K562 (cell line): ENCODE measurements at places on chromosomes 4 and X.

DNA sequence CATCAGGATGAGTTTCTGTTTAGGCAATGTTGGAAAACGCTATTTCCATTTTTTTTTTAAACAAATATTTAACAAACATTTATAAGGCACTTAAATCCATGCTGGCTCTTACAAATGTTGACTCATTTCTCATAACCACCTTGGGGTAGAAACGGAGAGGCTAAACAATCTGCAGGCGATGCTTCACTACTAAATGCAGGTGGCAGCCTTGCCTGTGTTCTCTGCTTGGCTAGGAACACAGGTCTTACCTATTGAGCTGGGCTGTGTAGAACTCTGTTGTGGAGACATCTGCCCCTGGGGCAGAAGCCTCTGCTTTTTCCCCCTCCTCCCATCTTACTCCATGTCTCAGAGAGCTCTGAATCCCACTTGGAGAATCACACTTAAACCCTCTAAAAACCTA lies 1.4 kb upstream of the CXCL1 start:
- DNase-seq = peak; percentile 19

GRCh38 chr4:86595426-86595805 lies 1.3 kb downstream of the PTPN13 start:
- no peak for DNase-seq

DNA sequence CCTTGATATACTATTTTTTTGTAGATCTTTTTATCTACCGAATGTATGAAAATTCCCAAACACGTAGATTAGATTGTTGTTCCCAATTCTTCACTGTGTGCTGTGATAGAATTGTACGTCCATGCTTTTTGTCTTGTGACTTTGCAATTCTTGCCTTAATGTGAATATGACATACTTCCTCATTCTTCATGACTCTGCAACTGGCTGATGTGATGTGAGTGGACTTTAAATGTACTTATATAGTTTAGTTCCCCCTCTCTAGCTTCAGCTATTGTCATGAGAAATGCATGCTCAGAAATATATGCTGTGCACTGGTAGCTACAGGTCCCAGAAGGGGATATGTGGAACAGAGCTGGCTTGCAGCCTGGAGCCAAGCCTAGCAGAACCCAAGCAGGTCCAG lies 89.4 kb downstream of the FTHL17 start:
- DNase-seq = no peak

GRCh38 chr4:54498661-54499111 lies 159.1 kb upstream of the KIT start:
- DNase-seq = no peak

DNA sequence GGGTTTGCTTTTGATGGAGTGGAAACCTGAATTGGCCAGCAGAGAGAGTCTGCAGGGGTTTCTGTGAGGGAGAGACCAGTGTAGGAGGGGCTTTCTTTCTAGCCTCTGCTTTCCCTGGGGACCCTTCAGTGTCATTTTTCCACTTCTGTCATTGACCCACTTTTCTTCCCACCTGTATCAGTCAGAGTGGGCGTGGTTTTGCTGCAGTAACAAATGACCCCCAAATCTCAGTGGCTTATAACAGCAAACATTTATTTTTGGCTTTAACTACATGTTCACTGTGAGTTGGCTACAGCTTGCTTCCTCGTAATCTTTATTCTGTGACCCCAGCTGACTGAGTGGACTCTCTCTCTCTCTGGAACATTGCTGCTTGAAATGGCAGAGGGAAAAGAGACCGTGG lies 25.6 kb upstream of the PTTG2 start:
- no peak for DNase-seq

DNA sequence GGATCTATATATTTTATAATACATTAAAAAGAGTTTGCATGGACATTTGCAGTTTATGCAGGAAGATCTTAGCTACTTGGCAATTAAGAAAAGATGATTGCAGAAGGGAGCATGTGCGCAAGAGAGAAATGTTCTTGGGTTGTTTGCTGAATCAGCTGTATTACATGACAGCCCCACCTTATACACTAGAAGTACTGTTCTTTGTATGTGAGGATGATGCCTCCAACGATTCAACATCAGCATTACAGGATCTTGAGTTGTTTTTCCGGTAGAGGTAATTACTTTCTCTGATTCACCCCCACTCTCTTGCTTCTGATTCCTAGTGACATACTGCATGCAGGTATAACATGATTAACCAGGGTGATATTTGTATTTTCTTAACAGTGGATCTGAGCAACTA lies 140.8 kb downstream of the PCDH7 start:
- DNase-seq = no peak

GRCh38 chr4:9987749-9988362 lies 33.4 kb downstream of the SLC2A9 start:
- DNase-seq = no peak

GRCh38 chrX:153861151-153861550 lies 24.8 kb downstream of the L1CAM start:
- DNase-seq = no peak

DNA sequence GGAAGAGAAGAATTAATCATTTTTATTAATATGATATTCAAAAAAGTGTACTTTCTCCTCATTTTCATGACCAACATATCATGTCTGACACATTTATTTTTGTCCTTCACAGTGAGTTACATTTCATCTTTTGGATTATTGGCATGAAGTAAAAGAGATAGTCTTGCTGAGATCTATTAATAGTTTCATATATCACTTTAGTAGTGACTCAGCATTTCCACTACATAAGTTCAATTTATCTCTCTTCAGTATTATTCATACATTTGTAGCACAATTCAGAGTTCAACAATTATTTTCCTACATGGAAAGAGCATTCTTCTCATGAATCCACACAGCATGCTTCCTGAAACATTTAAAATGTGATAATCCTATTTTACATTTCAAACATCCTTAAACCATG lies 1461.1 kb downstream of the TECRL start:
- no peak for DNase-seq

DNA sequence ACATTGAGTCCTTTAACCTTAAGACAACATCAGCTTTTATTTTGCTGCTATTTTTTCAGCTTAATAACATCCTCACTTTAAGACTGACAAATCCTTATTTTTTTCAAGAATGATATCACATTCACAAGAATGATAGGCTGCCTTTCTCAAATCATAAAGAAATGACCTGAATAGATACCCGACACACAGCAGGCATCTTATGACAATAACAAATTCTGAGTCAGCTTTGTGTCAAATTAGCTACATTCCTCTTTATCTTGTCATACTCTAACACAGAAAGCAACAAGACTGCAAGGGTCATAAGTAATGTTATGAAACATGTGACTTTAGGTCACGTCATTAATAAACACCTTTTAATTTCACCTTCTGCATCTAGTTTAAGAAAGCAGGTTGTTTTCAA lies 2387.6 kb downstream of the PCDH7 start:
- no peak for DNase-seq

DNA sequence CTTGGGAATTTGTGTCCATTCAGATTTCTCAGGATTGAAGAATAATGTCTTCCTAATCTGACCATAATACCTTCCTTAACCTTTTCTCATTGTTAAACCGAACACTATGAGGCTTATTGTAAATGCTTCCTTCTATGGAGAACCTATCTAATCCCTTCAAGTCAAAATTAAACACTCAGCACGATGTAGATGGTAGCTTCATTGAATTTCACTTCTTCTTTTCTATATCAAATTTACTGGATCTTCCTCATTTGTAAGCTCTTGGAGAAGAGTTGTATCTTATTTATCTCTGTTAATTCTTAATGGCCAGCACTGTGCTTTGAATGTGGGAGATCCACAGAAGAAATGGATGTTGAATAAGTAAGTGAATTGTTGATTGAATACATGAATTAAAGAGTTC lies 109.0 kb upstream of the RAPGEF2 start:
- DNase-seq = no peak

DNA sequence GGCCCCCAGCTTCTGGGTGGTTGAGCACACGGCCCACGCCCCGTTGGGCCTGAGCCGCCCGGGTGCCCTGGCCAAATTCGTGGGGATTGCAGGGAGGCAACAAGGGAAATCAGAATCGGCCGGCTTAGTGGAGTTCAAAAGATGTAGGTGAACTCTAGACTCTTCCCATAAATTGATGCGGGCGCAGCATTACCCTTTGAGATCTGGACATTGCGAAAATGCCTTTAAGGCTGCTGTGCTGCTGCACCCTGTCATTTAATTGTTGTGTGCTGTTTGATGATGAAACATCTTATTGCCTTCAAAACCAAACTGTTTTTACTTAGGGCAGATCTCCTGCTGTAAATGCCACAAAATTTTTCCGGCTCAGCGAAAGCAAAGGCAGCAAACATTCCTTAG lies 409 bp upstream of the MPP1 start:
- DNase-seq = no peak

- DNase-seq = no peak
Measured at GRCh38 chr4:123995936-123996335, 599.3 kb downstream of the SPRY1 start.

GRCh38 chr4:2591189-2591588 lies 54.7 kb downstream of the FAM193A start:
- no peak for DNase-seq

- DNase-seq = no peak
Measured at GRCh38 chr4:182582245-182582644, 334.9 kb downstream of the DCTD start.

- no peak for DNase-seq
Measured at GRCh38 chr4:92047209-92047875, 256.4 kb upstream of the GRID2 start.

GRCh38 chrX:27815209-27815608 lies 7.4 kb downstream of the MAGEB10 start:
- DNase-seq = no peak

DNA sequence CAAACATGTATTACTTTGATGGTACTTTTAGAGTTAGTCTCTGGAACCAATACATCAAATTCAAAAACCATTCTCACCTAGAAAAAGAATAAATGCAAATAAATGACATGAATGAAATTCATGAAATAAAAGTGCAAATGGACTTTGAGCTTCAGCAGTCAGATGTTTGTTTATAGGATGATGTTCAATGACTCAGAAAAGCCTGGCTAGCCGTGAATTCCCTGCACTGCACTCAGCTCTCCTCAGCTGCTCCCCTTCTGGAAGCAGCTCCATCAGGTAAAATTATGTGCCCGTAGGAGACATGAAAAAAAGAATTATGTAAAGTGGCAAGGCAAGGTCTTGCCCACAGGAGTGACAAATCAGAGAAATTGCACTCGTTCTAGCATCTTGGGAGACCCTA lies 390.6 kb downstream of the GPM6A start:
- DNase-seq = no peak

GRCh38 chr4:69731847-69732246 lies 28.6 kb downstream of the SULT1B1 start:
- no peak for DNase-seq

- DNase-seq = no peak
Measured at GRCh38 chr4:108622828-108623227, 2.5 kb downstream of the RPL34 start.

GRCh38 chr4:25727711-25728493 lies 72.3 kb downstream of the SLC34A2 start:
- DNase-seq = no peak

DNA sequence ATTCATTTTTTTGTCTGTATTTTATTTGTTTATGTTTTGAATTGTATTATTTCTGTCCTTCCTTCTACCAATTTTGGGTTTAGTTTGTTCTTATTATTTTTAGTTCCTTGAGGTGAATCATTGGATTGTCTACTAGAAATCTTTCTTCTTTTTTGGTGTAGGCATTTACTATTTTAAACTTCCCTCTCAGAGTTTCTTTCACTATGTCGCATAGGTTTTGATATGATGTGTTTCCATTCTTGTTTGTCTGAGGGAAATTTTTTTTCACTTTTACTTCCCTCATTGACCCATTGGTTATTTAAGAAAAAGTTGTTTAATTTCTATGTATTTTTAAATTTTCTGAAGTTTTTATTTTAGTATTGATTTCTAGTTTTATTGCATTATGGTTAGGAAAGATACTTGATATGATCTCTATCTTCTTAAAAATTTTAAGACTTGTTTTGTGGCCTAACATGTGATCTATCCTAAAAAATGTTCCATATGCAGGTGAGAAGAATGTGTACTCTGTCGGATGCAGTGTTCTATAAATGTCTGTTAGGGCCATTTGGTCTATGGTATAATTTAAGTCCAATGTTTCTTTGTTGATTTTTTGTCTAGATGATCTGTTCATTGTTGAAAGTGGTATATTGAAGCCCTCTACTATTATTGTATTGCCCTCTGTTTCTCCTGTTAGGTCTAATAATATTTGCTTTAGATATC lies 68.8 kb downstream of the IL15 start:
- DNase-seq = no peak

GRCh38 chrX:108122748-108123147 lies 31.2 kb downstream of the ATG4A start:
- DNase-seq = no peak

GRCh38 chrX:1264556-1264955 lies 4.1 kb upstream of the CSF2RA start:
- no peak for DNase-seq

DNA sequence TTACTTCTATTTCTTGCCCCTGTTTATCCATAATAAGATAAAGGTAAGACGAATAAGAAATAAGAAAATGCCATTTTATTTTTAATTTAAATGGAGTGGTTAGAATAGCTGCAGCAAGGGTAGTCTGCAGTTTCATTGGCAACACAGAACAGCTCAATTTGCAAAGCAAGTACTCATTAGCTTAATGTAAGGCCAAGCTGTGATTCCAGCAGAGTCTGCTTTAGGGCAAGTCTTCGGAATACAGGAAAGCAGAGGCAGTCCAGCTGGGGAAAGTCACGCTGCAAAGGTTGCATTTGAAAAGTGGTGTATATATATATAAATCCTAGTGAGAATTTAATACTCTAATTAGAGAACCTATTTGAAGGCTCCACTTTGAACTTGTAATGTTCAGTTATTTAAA lies 59.0 kb downstream of the ANXA10 start:
- DNase-seq = no peak

DNA sequence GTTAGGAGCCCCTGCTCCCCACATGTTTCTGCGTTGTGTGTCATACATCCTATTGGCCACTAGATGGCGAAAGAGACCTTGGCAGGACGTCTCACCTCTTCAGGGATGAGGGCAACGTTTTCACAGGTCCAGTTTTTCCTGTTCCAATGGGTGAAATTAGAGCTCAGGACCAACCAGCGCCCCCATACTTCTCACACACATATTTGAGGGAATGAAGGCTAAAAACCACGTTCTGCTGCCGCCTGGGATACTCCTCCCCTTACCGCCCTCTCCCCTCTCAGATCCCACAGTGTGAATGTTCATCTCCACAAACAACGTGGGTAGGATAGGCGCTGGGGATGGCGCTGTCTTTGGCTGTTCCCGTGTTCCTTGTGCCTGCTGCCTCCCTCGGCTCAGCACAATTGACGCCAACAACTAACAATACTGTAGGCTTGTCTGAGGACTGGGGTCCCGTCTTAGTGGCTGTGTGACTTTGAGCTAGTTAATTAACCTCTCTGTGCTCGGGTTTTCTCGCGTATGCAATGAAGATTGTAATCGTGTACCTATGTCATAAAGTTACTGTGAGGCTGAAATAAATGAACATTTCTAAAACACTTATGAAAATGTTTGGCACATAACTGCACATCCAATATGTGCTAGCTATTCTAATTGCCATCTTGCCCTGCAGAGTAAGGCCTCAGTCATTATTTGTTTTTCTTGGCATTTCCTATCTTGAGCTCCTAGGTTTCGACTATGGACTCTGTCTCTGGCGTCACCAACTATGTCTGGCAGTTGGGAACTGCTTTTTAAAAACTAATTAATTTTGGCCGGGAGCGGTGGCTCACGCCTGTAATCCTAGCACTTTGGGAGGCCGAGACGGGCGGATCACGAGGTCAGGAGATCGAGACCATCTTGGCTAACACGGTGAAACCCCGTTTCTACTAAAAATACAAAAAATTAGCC lies 181.3 kb upstream of the STK26 start:
- DNase-seq = peak; percentile 68
